Heart right ventricle (tissue), 16 donors: ENCODE measurements at places on chromosomes 1 and 21. TPM values are rescaled to one million over a fixed set of nuclear protein-coding genes. Genes with fewer than 3 reads are reported as not detected.

SCAF4 gene
- 22.3 TPM for total RNA-seq

KLHL21 gene
- total RNA-seq: 74.7 TPM

B4GALT2 gene
- total RNA-seq: 40.8 TPM

CD5L gene
- total RNA-seq: 4.8 TPM

- no peak for DNase-seq
These were observed 31.6 kb downstream of the VWA5B1 start for GRCh38 chr1:20322081-20322824.

GRCh38 chr1:110498270-110498669, 20.7 kb downstream of the KCNA10 start:
- DNase-seq: no peak

GRCh38 chr1:215863796-215864195, 296.7 kb downstream of the KCTD3 start:
- no peak for DNase-seq

GRCh38 chr1:115729756-115730155, 38.8 kb downstream of the CASQ2 start:
- no peak for DNase-seq

GRCh38 chr1:180151508-180151907, 3.2 kb upstream of the QSOX1 start:
- DNase-seq: no peak

DNA sequence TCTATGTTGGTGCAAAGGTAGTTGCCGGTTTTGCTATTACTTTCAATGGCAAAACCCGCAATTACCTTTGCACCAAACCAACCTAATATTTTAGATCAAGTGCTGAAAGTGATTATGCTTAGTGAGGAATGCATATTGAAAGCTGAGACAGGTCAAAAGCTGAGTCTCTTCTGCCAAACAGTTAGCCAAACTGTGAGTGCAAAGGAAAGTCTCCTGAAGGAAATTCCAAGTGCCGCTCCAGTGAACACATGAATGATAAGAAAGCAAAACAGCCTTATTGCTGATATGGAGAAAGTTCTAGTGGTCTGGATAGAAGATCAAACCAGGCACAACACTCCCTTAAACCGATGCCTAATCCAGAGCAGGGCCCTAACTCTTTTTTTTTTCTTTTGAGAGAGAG, 83.1 kb upstream of the ERRFI1 start:
- no peak for DNase-seq

DNA sequence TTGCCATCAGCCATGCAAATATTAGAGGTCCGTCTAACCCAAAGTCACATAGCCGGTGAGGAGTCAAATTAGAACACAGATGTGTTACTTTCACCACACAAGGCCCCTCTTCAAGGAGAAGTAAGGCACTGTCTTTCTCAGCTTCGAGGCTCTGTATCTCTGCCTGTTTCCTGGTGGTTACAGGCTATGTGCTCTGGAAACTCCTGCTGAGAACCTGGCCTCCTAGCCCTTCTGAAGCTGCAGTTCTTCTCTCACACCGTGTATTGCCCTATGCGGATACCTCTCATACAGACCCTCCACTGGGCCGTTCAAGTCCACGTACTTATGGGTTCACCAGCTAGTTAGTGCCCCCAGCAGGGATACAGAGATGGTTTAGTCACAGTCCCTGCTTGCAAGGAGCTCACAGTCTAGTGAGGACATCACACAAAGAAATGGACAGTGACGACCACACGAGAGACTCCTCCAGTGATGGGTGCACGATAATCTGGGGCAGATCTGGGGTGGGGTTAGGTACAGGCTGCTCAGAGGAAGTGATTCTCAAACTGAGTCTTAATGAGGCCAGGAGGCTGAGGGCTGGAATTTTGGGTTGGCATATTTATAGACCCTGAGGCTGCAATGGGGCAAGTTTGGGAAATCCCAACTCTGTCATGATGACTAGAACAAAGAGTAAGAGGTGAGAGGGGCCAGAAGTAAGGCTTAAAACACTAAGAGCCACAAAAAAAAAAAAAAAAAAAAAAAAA, 22.8 kb upstream of the ELOA start:
- no peak for DNase-seq

DNA sequence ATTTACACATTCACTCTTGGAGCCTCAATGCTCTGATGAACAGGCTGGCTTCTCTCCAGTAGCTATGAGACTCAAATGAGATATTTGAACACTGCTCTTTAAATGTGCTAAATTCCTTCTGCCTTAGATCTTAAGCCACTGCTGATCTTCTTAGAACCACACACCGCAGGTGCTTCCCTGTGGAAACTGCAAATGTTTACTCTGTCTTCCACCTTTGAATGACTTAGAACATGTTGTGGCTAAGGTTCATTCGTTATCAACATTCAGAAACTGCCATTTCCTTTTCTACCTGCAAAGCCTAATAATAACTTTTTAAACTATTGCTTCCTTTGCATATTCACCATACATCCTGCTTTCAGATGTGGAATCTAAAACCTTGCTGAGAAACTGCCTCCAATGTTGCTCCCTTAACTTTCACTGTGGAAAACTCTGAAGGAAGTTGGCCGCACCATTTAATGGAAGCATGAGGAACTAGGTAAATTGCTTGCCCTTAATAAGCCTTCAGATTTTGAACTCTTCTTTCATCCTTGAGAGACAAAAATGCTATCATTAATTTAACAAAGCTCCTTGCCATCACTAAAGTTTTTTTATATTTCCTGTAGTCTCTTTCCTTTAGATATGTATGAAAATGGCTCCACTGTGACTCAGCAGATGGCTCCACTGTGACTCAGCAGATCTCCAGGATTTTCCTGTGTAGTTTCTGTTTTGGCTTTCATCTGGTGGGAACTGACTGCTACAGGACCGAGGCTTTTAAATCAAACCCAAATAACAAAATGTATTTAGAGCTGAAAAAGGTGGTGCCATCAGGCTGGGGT, 143.8 kb downstream of the TNFSF18 start:
- DNase-seq: no peak

DNA sequence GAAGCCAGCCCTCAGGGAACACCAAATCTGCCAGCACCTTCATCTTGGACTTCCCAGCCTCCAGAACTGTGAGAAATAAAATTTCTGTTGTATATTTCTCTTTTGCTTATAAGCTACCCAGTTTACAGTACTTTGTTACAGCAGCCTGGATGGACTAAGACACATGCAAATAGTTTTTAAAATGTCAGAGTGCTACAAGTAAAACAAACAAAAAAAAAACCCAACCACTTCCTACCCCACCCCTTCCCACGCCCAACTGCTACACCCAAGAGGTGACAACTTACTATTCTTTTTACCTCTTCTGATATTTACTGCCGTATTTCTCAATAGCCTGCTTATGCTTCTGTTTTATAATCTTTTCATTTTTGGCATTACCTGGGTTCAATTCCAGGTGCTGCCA, 8.6 kb upstream of the SPSB1 start:
- no peak for DNase-seq

- DNase-seq: no peak
These were observed 63.9 kb downstream of the WDR64 start for GRCh38 chr1:241715956-241716355.

DNA sequence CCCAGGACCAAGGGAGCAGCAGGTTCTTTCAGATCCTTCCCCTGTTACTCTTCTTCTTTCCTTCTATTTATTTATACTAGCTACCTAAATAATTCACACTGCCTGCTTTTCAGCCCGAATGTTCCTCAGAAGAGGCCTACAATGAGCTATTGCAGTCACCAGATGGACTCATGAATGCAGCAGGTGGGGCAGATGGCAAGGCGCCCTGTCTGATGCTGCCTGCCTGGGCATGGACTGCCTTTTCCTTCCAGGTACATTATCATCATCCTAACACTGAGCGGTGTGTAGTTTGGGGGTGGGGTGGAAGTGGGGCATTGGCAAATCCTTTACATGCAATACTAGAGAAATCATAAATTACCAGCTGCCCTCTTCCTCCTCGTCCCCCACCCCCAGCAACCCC, 17.6 kb downstream of the ESRRG start:
- no peak for DNase-seq

SV2A gene
- total RNA-seq: 0.34 TPM

- DNase-seq: no peak
These were observed 113.1 kb upstream of the ESRRG start for GRCh38 chr1:216836316-216836715.

UBL4B gene
- not detected for total RNA-seq

PEAR1 gene
- 8.4 TPM for total RNA-seq
